ENCODE measurements at places on chromosomes 6 and 20.

- DNase-seq, result no peak
These were observed 31.3 kb upstream of the LAMP5 start for GRCh38 chr20:9483131-9483530.

- no peak for DNase-seq
These were observed 31.9 kb downstream of the CDKAL1 start for GRCh38 chr6:20566109-20566508.

DNA sequence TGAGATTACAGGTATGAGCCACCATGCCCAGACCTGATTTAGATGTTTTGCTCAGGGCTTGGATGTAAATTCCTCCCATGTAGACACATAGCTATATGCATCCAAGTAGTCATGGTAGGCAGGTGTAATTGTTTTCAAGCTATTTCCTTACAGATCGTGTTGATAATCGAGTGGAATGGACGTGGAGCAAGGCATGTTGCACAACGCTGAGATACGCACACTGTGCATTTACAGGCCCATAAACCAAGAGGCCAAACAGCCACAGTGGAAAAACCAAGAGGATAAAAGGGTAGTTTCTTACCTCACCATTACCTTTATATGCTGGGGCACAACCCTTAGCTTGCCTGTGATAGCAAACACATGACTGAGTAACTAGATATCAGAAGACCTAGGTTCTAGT, 51.0 kb upstream of the ADGRF1 start:
- DNase-seq, result no peak

GRCh38 chr6:21808045-21808470, 214.5 kb downstream of the SOX4 start:
- DNase-seq, result no peak

- no peak for DNase-seq
These were observed 511.2 kb upstream of the JARID2 start for GRCh38 chr6:14734416-14735340.

- no peak for DNase-seq
These were observed 82.2 kb downstream of the MAN1A1 start for GRCh38 chr6:119267126-119267905.

Data from dermis blood vessel endothelial cell (primary cell).